CD4-positive, alpha-beta T cell treated with Interferon gamma for 1 hour (primary cell): ENCODE measurements at places on chromosomes 1 and 21.
A peak's percentile ranks its signal among the peaks of the same experiment; 100 is the strongest.

GRCh38 chr1:21264898-21265297 is 25.4 kb downstream of the ECE1 start:
- no peak for DNase-seq

- DNase-seq = no peak
Measured at GRCh38 chr21:36719614-36720013, 20.7 kb downstream of the SIM2 start.

- no peak for DNase-seq
Measured at GRCh38 chr1:86470859-86471258, 2.1 kb downstream of the CLCA1 start.

- DNase-seq = no peak
Measured at GRCh38 chr1:230971771-230972170, 6.9 kb downstream of the TTC13 start.

DNA sequence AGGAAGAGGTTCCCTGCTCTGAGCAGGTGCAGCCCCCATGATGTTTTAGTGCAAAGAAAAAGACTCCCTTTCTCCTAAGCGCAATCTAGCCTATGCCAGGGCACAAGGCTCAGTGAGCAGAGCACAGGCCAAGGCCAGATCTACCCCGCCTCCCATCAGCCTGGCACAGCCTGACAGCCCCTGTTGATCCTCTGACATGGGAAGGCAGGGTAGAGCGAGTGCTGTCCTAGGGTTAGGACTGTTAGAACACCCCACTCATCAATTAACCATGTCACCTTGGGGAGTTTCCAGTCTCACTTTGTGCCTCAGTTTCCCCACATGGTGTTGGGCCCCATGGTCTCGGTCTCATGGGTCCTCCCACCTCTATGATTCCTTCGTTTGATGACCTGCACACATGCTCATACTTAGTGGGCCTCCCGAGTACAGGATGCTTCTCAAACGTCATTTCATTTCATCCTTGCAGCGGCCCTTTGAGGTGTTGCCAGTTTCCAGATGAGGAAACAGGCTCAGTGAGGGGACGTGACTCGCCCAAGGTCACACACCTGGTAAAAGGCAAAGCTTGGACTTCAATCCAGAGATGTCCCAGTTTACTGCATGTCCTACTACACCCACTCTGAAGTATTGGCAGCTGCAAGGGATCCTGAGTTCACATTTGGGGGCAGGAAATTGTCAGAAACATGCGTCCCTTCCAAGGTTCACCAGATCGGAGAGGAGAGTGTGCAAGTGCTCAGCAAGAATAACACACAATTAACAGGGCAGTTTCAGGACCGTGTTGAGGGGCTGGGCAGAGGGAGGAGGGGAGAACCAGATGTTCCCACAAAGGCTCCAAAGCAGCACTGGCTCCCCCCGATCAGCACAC is 213.3 kb downstream of the TRABD2B start:
- no peak for DNase-seq

- DNase-seq = no peak
Measured at GRCh38 chr21:38436341-38436740, 61.9 kb downstream of the ERG start.

- DNase-seq = no peak
Measured at GRCh38 chr1:177067752-177068410, 96.6 kb downstream of the ASTN1 start.

DNA sequence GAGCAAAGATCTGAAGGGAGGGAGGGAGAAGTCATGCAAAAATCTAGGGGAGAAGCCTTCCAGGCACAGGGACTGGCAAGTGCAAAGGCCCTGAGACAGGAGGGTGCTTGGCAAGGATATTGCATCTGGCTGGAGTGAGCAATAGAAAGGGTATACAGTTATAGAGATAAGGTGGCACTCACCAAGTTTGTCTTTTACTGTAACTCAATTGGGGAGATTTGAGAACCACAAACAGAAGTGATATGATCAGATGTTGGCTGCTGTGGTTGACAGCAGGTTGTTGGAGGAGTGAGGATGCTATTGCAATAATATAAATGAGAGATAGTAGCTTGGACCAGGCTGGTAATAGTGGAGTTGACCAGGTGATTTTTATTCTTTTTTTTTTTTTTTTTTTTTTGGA is 25.6 kb downstream of the MCOLN3 start:
- no peak for DNase-seq

GRCh38 chr1:198574325-198574724 is 33.8 kb upstream of the ATP6V1G3 start:
- no peak for DNase-seq

DNA sequence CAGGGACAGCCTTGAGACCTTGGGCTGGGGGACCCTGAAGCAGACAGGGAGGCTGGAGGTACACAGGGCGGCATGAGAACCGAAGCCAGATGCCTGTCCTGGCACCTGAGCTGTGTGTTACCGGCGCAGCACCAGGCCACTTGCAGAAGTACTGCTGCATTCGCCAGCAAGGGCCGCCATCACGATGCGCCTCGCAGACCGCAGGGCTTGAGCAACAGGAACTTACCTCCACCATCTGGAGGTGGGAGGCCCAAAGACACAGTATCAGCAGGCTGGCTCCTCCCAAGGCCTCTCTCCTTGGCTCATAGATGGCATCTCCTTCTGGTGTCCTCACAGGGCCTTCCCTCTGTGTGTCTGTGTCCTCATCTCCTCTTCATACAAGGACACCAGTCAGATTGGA is 90.1 kb downstream of the PRDM16 start:
- no peak for DNase-seq

- DNase-seq = no peak
Measured at GRCh38 chr1:76989976-76990375, 122.7 kb downstream of the ST6GALNAC5 start.

DNA sequence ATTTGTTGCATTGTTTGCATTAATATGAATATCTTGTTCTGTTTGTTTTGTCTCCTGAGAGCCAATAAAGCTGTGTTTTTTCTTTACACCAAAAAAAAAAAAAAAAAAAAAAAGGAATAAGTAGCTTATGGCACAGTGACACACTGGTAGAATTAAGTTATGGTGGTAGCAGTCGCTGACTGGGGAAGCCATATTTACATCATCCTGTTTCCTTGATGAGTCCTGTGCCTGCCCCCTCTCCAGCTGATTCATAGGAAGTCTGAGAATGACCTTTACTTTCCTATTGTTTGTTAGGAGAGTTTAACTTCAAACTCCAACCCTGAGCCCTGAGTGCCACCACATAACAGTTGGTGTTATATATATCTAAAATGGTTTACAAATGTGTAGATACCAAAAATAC is 62.2 kb downstream of the OBSCN start:
- DNase-seq = no peak

GRCh38 chr1:24705260-24706073 is 39.8 kb upstream of the CLIC4 start:
- DNase-seq = peak; percentile 59

- no peak for DNase-seq
Measured at GRCh38 chr1:113101588-113101987, 28.6 kb downstream of the LRIG2 start.

DNA sequence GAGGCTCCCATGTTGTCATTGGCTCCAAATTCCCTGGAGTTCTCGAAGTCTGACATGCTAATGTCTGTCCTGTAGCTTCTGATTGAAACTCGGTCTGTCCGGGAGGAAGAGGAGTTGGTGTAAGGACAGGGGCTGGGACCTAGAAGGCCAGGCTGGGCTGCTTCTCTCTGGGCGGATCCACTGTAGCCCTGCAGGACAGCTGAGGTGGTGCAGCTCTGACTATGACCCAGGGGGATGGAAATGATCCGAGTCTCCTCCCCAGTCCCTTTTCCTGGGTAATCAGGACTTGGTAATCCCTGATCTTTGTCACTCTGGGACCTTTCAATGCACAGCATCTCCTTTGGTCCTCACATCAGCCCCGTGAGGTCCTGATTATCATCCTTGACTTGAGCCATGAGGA is 10.0 kb upstream of the FCMR start:
- no peak for DNase-seq

GRCh38 chr1:209215826-209216225 is 367.7 kb upstream of the CAMK1G start:
- DNase-seq = no peak

GRCh38 chr1:203450479-203451149 is 25.0 kb upstream of the PRELP start:
- no peak for DNase-seq

GRCh38 chr1:116003823-116004222 is 27.5 kb downstream of the SLC22A15 start:
- no peak for DNase-seq

- DNase-seq = no peak
Measured at GRCh38 chr1:235455823-235456222, 48.4 kb downstream of the B3GALNT2 start.

- no peak for DNase-seq
Measured at GRCh38 chr1:51733793-51734522, 117.1 kb downstream of the OSBPL9 start.

- DNase-seq = peak; percentile 73
Measured at GRCh38 chr1:66402194-66402593, 131.8 kb upstream of the SGIP1 start.

- DNase-seq = no peak
Measured at GRCh38 chr1:21637514-21637913, 31.6 kb downstream of the RAP1GAP start.

GRCh38 chr1:36965275-36966159 is 68.8 kb downstream of the GRIK3 start:
- DNase-seq = no peak

DNA sequence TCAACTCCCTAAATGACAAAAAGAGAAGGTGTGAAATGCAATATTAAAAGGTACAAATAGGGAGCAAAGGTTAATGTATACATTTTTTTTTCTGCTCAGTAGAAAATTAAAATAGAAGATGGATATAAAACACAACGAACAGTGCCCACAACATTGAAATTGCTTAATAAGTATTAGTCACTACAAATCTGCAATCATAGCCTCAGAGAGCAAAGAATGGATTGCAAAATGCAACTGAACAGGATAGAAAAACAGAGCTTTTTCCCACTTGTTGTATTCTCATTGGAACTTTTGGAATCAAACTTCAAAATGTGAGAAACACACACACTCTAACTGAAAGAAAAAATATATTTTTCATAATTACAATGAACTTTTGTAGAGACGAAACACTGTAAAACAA is 552.2 kb upstream of the NCAM2 start:
- no peak for DNase-seq

GRCh38 chr1:153845158-153845557 is 70.0 kb downstream of the SLC27A3 start:
- no peak for DNase-seq

DNA sequence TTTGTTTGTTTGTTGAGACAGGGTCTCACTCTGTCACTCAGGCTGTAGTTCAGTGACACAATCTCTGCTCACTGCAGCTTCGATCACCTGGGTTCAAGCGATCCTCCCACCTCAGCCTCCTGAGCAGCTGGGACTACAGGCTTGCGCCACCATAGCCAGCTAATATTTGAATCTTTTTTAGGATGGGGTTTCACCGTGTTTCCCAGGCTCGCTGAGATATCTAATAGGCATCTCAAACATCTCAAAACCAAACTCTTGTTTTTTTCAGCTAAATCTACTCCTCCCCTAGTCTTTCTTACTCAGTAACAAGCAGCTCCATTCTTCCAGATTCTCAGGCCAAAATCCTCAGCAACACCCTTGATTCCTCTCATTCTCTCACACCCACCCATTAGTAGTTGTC is 22.0 kb upstream of the SRRM1 start:
- no peak for DNase-seq

DNA sequence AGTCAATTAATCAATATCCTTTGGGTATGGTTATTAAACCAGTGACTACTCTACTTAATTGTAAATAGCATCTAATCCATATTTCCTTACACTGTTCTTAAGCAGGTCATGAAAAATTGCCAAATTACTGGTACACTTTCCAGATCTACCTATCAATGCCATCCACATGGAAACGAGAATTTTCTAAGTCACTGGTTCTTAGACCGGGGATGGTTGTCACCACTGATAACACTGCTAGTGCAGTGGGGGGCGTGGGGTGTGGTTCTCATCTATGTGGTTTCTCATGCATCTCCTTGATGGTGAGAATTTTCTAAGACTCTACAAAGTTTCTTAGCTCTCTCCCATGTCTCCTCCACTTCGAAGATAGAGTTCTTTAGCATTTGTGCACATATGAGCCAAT is 63.7 kb upstream of the COG2 start:
- DNase-seq = no peak

DNA sequence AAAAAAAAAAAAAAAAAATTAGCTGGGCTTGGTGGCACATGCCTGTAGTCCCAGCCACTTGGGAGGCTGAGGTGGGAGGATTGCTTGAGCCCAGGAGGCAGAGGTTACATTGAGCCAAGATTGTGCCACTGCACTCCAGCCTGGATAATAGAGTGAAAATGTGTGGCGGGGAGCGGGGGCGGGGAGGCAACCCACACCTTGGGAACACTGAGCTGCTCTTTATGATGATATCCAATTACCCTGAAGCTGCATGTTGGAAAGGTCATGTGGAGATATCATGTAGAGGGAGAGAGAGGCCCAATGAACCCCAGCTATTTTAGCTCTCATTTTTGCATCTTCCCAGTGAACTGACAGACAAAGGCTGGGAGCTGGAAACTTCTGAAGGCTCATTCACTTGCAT is 48.3 kb upstream of the ZNF648 start:
- no peak for DNase-seq

DNA sequence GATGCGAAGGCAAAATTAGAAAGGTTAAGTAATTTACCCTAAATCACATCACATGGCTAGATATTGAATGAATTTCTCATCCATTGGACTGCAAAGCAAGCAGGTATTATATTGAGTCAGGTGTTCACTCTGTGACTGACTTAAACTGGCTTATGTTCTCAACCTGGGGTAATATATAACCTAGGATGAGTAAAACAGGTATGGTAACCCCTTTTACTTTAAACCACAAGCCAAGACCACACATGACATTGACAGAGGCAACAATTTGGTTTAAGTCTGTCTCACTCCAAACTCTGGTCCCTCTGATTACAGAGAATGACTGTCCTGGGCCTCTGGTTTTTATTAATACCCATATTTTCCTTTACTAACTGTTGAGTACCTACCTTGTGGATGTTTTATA is 33.3 kb downstream of the MAEL start:
- DNase-seq = no peak
